ENCODE measurements at places on chromosomes 16 and 17.

- DNase-seq = no peak
Measured at GRCh38 chr16:68995011-68995504, 110.4 kb upstream of the HAS3 start.

DNA sequence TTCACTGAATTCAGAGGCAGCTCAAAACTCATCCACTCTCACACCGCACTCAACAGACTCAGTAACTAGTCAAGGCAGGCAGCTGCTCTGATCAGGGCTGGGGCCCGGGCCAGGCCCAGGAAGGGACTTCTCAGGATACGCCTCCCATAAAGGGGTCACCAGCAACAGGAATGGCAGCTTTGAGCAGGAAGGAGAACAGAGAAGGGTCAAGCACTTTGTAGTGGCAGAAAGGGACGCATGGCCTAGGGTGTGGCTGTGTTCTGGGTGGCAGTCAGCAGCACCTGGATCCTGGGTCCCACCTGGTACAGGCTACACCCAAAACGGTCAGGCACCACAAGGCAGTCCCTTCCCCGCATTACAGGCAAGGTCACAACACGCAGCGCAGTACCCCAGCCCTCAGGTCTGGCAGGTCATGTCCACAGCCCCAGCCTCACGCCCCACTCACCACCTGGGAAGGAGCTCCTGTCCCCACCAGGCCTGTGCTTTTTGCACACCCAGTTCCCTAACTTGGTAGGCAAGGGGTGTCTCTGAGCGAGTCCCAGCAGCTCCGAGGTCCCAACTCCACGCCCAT is 99.7 kb downstream of the ZNF778 start:
- DNase-seq = no peak

GRCh38 chr17:28749516-28750177 is 5.8 kb downstream of the TRAF4 start:
- no peak for DNase-seq

DNA sequence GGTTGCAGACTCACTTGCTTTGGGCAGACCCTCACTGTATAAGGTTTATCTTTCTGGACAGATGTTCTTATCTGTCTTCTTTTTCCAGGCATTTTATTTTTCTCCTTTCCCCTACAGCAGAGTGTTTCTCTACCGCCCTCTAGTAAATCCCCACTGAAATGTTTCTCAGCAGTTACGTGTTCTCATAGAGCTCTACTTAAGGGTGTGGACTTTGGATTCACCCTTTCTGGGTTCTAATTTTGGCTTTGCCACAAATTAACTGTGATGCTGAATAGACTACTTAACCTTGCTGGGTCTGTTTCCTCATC is 2.0 kb downstream of the ADAT1 start:
- DNase-seq = no peak

GRCh38 chr16:67726106-67727034 is 7.3 kb upstream of the GFOD2 start:
- no peak for DNase-seq

DNA sequence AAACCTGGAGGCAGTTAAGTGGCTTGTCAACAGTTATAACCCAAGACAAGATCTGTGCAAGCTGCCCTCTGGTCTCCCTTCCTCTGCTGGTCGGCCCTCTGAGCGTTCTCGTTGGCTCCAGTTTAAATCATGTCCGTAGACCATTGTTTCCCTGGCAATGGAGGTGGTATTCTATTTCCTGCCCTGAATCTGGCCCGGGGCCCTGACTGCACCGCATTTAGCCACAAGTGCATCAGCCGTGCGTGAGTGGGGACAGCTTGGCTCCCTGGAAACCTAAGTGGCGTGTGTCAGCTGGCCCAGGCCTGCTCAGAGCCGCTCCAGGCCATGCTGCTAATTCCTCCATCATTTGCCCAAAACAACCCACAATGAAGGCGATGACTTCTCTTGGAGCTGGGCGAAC is 15.0 kb upstream of the MYLK3 start:
- DNase-seq = no peak

- no peak for DNase-seq
Measured at GRCh38 chr17:54992797-54993639, 24.5 kb downstream of the STXBP4 start.

DNA sequence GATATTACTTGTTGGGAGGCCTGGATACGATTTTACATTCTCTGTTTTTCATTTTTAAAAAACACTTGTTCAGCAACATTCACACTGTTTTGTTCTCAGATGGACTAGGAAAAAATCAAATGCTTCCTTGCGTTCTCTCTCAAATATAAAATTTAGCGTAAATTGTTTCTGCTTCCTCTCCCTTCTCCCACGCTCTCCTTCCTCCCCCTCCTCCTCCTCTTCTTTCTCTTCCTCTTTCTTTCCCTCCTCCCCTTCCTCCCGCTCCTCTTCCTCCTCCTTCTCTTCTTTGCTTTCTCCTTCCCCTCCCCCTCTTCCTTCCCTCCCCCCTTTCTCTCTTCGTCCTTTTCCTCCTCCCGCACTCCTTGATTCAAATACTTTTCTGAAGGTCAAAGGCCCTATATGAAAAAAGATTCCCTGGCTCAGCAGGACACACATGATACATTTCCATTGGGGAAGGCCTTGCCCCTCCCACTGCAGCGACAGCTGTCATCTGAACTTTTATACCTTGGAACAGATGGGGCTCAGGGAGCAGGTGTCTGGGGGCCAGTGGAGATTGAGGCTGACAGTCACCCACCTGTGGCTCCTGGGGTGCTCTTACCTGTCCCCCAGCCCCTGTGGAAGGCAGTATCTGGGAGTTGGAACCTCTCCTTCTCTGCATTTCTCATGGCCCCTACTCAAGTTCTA is 99.4 kb upstream of the SDK2 start:
- DNase-seq = no peak

DNA sequence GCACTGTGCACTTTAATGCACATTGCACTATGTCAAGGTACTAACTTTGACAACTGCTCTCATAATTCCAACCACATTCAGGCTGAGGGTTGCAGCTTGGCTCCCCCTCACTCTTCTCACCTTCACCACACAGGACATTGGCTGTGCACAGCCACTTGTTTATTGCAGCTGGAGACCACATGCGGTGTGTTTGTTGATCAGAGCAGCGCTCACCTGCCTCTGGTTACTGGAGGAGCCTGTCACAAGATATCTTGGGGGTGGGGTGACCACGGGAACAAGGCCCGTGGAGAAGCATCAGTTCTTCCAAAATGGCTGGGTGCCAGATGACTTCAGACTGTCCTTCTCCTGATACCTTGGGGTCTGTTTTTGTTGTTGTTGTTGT is 10.6 kb upstream of the CCL5 start:
- no peak for DNase-seq

Measured in esophagus squamous epithelium (tissue), 5 donors.